NCI-H2029 (cell line): ENCODE measurements at places on chromosomes 12 and 14.

- no peak for DNase-seq
Observed at GRCh38 chr12:28308891-28309290, 118.6 kb downstream of the CCDC91 start.

GRCh38 chr12:49779581-49779980 lies 38.2 kb downstream of the TMBIM6 start:
- no peak for DNase-seq

DNA sequence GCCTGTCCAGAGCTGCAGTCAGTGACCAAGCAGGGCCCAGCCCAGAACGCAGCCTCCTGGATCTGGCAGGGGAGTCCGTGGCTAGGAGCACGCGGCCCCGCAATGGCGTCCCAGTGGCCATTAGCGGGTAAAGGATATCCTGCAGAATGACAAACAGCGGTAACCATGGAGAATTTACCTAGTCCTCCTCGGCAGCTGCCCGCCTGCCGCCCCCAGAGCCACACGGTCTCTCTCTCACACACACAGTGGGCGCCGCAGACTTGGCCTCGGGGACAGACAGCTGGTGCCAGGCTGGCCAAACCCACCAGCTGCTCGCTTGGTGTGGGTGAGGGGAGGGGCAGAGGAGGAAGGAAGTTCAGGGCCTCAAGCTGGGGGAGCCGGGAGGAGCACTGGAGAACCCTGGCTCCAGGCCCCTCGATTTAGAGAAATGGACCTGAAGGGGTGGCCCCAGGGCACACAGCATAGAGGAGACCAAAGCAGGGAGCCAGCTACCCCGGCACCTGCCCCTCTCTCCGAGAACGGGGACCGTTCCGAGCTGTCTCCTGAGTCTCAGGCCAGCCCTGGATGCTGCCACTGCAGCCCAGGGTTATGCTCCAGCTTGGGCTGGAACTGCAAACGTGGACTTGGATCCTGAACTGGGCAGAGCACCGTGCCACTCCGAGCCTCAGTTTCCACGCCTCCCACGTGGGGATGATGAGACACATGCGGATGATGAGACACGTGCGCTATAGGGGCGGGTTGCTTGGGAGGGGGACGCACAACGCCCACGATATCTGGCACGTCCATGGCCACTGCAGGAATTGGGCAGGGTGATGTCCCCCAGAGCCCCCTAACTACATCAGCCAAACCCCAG lies 3.4 kb downstream of the CDK2AP1 start:
- DNase-seq = peak; percentile 51

- no peak for DNase-seq
Observed at GRCh38 chr12:111826992-111827391, 15.0 kb upstream of the MAPKAPK5 start.

DNA sequence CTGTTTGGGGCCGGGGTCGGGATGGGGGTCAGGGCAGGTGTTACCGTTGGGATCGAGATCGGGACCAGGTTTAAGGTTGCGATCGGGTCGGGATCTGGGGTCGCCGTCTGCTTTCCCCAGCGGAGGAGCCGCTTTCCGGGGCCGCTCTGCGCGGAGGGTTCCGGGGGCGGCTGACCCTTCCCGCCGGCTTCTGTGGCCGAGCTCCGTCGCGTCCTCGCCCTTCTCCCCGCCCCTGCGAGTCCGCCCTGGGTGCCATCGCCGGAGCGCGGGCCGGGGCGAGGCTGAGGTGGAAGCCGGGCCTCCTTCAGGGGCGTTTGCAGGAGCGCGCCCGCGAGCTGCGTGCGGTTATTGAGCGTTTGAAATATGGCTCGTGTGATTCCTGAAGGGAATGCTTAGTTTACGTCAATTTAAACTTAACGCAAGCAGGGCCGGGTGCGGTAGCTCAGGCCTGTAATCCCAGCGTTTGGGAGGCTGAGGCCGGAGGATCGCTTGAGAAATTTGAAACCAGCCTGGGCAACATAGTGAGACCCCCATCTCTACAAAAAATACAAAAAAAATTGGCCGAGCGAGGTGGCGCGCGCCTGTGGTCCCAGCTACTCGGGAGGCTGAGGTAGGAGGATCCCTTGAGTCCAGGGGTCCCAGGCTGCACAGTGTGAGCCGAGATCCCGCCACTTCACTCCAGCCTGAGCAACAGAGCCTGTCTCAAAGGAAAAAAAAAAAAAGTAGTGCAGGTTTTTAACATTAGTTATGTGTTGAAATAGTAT lies 620 bp downstream of the PGAM5 start:
- DNase-seq = no peak

DNA sequence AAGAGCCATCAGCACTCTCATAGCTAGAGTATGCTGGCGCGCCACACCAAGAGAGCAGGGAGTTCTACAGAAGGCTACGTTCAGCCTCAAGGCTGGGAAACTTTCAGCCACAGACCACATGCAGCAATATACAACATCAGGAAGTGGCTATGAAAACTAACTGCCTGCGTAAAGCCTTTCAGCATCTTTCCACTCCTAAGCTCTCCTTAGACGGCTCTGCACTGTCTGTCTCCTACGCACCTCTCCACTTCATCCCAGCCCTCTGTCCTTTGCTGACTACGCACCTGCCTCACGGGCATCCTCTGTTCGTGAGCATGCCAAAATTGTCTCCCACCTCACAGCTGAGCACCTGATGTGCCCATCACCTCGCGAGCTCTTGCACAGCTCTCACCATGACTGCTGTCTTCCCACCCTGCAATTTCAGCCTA lies 9.7 kb downstream of the MPHOSPH9 start:
- no peak for DNase-seq

- no peak for DNase-seq
Observed at GRCh38 chr12:64181430-64182291, 40.4 kb downstream of the KICS2 start.

GRCh38 chr12:69688471-69689427 lies 10.4 kb downstream of the BEST3 start:
- DNase-seq = peak; percentile 20

- peak; percentile 39 for DNase-seq
Observed at GRCh38 chr14:30290001-30290400, 269.0 kb upstream of the G2E3 start.

DNA sequence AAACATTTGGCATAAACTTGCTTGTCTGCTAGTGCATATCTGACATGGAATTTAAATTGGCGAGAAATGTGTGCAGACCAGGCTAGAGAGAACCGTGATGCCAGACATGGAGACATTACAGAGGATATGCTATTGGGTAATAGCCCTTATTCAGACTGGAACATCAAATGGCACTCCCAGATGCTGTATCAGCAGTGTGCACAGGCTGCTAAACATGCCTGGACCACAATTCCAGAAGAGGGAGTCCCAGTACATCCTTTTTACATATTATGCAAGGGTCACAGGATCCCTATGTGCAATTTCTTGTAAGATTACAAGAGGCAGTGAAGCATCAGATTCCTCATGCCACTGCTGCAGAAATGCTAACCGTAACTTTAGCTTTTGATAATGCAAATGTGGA lies 354.5 kb upstream of the FOXG1 start:
- DNase-seq = no peak

DNA sequence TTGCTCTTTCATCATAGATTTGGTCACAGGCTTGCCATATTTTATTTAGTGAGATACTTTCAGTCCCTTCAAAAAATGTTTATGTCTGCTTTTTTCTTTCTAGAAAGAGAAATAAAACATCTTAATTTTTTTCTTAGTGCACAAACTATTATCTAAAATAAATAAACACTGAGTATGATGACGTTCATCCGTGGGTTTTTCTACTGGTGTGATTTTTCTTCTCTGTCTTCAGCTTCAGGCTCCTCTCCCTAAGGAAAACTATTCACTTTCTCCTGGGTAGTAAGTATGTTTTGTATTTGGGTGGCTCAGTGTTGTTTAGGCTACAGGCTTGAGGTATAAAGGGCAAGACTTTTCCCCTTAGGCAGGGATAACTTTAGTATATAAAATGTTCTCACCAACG lies 154.7 kb downstream of the DACT1 start:
- DNase-seq = no peak

DNA sequence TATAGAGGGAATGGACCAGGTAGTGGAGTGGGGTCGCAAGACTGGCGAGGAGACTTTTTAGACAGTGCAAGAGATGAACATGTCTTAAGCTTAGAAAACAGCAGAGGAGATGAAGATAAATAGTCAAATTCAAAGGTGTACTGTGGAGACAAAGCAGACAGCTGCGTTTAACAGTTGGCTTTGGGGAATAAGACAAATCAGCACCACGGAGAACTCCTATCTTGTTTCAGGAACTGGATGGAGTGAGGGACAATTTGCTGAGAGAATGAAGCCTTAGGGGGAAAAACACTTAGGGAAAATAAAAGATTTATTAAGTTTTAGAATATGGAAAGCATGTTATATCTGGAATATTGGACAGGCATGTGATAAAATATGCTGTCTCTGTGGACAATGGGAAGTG lies 458.8 kb downstream of the GLT1D1 start:
- no peak for DNase-seq
